ENCODE measurements at places on chromosomes 4 and X. TPM values are rescaled to one million over a fixed set of nuclear protein-coding genes. Genes with fewer than 3 reads are reported as not detected.

DNA sequence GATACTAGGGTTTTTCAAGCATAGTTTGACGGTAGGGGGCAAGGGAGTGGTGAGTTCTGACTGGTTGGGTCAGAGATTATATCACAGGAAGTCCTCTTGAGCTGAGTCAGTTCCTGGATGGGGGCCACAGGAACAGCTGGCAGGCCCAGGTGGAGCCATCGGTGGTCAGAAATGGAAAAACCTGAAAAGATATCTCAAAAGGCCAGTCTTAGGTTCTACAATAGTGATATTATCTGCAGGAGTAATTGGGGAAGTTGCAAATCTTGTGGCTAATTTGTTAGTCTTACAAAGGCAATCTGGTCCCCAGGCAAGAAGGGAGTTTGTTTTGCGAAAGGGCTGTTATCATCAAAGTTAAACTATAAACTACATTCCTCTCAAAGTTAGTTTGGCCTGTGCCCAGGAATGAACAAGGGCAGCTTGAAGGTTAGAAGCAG lies 159.3 kb downstream of the PTCHD1 start:
- DNase-seq: no peak

GRCh38 chr4:110467400-110467799 lies 8.6 kb upstream of the ENPEP start:
- no peak for DNase-seq

DNA sequence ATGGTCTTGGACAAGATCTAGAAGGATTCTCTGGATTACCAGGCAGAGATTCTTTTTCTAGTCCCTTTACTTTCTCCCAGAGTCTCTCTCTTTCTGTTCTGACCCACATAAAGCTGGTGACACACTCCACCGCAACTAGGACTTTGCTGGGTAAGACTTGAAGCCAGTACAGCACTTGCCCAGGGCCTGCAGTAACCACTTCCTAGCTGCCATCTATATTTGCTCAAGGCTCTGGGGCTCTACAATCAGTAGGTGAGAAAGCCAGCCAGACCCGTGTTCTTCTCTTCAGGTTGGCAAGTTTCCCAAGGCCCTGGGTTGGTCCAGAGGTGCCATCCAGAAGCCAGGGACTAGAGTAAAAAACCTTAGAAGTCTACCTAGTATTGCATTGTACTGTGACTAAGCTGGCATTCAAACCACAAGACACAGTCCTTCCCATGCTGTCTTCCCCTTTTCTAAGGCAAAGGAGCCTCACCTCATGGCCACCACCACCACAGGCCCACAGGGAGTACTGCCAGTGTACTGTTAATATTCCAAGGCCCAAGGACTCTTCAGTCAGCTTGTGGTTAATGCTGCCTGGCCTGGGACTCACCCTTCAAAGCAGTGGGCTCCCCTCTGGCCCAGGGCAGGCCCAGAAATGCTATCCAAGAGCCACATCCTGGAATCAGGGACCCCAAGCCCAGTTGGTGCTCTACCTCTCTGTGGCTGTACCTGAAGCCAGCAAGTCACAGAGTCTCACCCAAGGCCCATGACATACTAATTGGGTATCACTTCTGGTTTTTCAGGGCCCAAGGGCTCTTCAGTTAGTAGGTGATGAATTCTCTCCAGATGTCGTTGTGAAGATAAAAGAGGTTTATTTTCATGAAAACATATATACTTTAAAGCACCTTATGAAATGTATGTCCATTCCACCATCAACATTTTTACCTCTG lies 54.7 kb downstream of the CD38 start:
- no peak for DNase-seq

DNA sequence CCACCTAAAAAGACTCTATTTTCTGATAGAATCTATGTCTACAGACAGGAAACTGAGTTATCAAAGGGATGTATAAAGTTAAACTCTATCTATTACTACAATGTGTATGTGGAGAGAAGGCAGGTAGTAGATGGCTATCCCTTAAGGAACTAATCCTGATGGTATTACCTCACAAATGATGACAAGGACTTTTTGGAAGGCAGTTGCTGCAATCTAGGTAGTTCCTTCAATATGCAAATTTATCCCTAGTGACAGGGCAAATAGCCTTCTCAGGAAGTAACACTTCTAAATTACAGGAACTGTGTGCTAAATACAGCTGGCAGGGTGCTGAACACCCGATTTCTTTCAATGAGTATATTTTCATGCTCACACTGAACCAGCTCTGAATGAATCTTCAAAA lies 177.4 kb downstream of the COL25A1 start:
- DNase-seq: no peak

DNA sequence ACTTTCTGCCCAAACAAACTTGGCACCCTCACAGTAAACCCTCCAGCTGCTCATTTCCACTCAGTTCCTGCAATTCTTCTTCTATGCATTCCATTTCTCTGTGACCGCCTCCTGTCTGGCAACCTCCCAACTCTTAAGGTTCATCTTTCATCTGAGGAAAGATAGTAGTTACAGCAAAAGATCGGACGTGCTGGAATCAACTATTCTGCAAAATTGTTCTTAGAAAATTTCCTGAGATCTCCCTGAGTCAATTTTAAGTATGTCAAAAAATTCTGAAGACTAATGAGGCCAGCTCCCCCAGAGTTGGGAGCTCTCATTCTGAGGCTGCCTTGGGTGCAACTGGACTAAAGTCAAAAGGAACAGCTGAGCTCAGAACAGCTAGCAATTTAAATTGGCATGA lies 1026.0 kb downstream of the ADGRL3 start:
- no peak for DNase-seq

DNA sequence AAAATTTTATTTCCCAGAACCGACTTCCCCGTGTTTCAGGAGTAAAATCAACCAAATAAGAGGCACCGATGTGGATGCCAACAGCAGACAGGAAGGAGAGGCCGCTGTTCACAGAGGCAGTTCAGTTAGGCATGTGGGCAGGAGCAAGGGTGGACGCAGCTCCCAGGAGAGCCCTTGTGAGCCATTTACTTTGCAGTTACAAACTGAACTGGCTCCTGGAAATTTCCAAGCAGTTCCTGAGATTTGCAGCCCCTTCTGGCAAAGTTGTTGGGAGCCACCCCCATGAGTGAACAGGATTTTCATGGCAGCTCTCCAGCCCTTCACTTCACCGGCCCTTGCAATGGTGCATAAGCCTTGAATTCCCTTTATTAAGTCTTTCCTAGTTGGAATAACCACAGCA lies 189.1 kb downstream of the AFAP1 start:
- DNase-seq: no peak

DNA sequence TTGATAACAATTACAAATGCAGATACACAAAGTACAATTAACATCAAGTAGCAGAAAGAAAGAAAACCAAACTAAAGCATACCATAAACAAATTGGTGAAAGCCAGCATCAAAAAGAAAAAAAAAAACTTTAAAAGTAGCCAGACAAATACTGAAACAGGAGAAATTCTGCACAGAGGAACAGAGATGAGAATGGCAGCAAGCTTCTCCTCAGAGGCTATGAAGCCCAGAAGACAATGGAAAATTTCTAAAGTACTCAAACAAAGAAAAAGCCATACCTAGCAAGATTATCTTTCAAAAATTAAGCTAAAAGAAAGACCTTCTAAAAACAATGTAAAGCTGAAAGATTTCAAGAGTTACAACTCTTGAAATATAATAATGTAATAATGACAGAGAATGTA lies 471.3 kb downstream of the SPOCK3 start:
- DNase-seq: no peak

The FAT4 gene
- 92.8 TPM for total RNA-seq

The AWAT2 gene
- total RNA-seq: not detected

The AVPR2 gene
- total RNA-seq: 0.77 TPM

The SHOX gene
- not detected for total RNA-seq

Data from endothelial cell (in vitro differentiated cells).